ENCODE measurements at places on chromosomes 6 and 20.
A peak's percentile ranks its signal among the peaks of the same experiment; 100 is the strongest.

DNA sequence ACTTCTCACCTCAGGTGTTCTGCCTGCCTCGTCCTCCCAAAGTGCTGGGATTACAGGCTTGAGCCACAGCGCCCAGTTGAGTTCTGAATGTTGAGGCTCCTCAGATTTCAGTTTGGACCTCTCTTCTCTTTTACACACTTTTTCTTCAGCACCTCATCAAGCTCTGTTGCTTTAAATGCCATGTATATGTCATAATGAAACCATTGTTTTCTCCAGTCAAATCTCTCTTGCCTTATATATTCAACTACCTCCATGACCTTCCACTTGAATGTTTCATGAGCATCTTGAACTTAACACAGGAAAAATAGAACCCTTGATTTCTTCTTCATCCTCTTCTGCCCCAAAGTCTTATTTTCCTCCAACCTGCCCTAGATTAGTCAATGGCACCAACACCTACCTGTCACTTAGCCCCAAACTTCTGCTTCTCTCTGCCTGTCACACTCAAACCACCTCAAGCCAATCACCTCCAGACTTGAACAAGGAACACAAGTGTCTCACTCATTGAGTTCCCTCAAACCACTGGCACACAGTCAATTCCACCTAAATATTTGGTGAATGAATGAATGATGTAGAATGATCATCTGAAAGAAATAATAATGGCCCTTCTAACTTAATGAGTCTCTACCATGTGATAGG lies 161.0 kb upstream of the SGK1 start:
- DNase-seq = no peak

- no peak for DNase-seq
Observed at GRCh38 chr6:113381959-113382358, 475.2 kb upstream of the MARCKS start.

DNA sequence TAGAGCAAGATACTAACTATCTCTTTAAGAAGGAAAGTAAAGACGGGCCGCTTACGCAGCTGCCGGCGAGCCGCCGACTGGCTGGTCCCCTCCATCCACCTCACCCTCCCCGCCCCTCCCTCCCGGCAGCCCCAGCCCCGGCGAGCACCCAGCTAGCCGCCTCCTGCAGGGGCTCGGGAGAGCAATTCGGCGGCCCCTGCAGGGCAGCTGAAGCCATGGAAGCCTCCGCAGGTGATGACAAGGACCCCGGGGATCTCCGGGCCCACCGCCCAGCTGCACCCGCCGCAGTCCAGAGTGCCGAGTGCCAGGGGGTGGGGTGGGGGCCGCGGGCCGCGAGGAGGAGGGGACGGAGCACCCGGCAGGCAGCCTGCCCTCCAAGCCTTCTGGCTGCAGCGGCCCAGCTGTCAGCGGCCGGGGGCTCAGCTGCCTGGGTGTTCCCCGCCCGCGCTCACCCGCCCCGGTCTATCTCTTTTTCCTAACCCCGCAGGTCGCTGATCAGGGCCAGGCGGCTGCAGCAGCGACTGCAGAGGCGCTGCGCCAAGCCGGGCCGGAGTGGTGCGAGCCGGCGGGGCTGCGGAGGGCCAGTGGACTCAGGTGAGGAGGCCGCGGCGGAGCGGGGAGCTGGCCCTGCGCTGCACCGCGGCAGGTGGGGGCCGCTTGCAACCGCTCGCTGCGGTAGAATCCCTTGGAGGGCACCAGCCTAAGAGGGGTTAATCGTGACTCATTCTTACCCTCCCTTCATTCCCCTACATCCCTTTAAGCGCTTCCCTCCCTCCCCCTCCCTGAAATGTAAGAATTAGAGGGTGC lies at the start of gene SNPH:
Gene SNPH (plus strand): TSS at position 128 of the 807 bp plus-strand sequence. CDS start 29,946 bp downstream, outside the sequence.
- peak; percentile 53 for DNase-seq

DNA sequence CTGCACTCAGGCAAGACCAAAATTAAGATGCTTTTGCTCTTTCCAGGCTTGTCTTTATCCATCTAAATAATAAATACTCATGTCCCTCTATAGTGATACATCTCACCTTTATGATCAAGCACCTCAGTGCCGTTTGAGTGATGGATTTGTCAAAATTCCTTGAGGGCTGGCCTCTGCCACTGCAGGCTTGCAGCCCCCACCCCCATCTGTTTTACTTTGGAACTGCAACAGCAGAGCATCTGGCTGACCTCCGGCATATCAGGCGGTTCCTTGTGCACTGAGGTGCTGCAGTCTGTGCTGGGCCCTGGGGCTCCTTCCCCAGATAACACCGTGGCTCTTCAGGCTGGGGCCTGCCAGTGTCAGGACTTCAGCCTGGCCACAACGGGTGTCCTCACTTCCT lies 386.9 kb downstream of the CDH26 start:
- DNase-seq = no peak

DNA sequence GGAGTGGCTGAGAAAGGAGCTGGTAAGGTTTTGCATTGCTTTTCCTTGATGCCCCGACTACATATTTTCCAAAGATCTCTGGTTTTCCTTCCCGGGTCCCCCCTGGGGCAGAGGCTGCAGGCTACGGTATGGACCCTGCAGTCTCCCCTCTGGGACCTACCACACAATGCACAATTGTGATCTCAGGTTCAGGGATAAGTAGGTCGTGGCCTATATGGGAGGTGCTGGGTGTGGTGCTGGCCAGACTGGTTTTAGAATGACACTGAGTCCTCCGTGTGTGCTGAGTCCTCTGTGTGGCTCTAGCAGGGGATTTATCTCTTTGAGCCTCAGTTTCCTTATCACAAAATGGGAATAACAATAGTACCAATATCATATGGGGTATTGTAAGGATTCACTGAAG lies 376 bp downstream of the C20orf202 start:
- no peak for DNase-seq

DNA sequence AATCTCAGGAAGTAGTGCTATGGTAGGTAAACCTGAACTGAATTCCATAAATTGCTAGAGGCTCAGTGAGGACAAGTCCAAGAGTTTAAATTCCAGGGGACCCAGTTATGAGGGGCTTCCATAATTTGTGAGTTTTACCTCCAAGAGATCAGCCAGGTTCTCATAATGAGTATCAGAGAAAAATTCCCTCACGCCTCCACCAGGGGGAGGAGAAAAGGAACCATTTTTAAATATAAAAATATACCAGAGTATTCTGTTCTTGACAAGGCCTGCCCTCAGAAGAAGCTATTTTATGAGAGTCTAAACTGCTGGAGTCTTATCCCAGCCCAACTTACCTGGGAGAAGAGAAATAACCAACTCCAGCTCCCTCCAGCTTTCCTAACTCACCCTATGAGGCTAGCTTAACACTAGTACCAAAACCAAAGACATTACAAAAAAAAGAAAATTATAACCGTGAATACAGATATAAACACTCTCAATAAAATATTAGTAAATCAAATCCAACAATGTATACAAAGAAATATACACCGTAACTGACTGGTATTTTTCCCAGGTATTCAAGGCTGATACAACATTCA lies 158.7 kb downstream of the TFAP2A start:
- DNase-seq = peak; percentile 7

GRCh38 chr6:20056350-20056992 lies 155.8 kb downstream of the MBOAT1 start:
- DNase-seq = peak; percentile 52

- no peak for DNase-seq
Observed at GRCh38 chr6:122286512-122286911, 112.9 kb upstream of the HSF2 start.

- DNase-seq = no peak
Observed at GRCh38 chr6:118804091-118804490, 89.9 kb upstream of the ASF1A start.

GRCh38 chr20:13009682-13010406 lies 1.1 kb downstream of the SPTLC3 start:
- no peak for DNase-seq

GRCh38 chr6:44489910-44490604 lies 102.6 kb downstream of the CDC5L start:
- peak; percentile 16 for DNase-seq

GRCh38 chr6:39829331-39829730 lies 37.2 kb downstream of the DAAM2 start:
- DNase-seq = no peak

GRCh38 chr20:25025091-25025861 lies 32.7 kb downstream of the ACSS1 start:
- no peak for DNase-seq

DNA sequence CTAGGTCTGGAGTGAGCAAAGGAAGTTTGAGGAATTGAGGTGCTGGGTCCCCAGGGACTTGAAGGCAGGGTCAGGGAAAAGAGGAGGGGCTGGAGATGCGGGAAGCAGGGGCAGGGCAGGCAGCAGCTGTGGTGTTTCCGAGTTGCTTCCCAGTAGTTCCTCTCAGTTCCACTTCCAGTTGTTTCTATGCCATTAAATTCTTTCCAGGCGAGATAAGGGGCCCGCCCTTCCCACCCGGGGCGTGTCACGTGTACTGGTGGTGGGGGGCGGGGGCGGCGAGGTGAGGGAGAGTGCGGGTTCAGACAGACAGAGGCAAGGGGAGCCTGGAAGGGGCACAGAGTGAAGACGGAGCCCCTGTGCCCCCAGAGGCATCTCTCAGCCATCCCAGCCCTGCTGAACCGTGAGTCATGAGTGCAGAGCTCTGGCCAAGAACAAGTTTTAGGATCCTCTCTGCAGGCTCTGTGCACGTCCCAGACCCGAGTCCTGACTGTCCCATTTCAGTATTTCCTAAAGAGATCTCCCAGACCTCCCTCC lies 977 bp downstream of the TNXB start:
- no peak for DNase-seq

GRCh38 chr6:130720076-130720715 lies 107.0 kb upstream of the SMLR1 start:
- no peak for DNase-seq

GRCh38 chr20:2750491-2751251 lies 49.8 kb downstream of the CPXM1 start:
- DNase-seq = no peak

DNA sequence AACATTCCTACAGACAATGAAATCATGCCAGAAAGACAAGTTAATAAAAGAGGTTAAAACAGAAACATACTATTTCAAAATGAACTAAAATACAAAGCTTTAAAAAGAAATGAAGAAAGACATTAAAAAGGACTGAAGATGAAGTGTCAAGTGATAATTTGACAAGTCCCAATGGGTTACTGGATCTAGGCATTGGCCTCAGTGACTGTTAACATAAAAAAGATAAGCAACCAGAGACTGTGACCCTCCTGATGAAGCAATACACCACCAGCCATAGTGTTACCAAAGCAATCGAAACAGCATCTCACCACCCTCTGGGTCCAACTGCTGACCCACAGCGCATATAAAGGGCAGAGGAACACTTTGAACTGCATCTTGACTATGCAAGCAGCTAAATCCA lies 130.3 kb downstream of the FIG4 start:
- DNase-seq = no peak

DNA sequence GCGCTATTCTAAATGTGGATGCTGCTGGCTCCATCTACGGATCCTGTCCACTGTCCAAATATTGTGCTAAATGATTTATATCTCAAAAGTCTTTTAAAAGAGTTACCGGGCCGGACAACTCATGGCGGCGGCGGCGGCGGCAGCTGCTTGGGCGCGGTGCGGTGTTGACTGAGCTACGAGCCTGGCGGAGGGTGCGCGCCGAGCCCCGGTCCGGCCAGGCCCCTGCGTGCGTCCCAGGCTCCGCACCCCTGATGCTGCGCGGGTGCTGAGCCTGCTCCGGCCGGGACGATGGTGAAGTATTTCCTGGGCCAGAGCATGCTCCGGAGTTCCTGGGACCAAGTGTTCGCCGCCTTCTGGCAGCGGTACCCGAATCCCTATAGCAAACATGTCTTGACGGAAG lies 303.4 kb downstream of the CENPW start:
- no peak for DNase-seq

DNA sequence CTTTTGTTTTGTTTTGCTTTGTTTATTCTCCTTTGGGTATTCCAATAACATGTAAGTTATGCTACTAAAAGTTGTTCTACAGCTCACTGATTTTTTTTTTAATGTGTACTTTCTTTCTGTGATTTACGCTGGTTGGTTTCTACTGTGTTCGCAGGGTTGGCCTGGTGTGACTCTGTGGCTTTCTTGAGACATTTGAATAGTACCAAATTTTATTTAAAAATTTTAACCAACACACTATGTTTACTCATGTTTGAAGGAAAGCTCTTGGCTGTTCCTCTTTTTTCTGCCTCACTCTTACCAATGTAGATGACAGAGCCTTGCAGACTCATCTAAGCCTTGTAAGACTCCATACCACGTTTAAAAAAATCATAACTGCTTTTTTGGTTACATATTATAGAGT lies 1784.9 kb upstream of the DEFB115 start:
- DNase-seq = no peak

GRCh38 chr6:53294095-53294494 lies 54.7 kb downstream of the ELOVL5 start:
- peak; percentile 4 for DNase-seq

DNA sequence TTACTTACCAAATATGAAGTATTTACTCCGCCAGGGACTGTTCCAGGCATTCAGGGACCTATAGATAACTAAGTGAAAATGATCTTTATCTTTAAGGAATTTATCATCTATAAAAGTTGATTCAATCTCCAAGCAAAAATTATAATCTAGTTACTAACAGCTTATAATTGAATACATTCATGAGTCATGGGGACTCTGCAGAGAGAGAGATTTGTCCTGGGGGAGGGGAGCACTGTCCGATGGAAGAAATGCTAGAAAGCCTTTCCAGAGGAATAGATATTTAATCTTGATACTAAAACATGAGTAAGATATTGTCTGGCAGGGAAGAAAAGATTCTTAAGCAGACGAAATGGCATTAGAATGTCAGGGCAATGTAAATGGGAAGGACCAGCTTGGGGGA lies 139.3 kb downstream of the CD164 start:
- DNase-seq = no peak

DNA sequence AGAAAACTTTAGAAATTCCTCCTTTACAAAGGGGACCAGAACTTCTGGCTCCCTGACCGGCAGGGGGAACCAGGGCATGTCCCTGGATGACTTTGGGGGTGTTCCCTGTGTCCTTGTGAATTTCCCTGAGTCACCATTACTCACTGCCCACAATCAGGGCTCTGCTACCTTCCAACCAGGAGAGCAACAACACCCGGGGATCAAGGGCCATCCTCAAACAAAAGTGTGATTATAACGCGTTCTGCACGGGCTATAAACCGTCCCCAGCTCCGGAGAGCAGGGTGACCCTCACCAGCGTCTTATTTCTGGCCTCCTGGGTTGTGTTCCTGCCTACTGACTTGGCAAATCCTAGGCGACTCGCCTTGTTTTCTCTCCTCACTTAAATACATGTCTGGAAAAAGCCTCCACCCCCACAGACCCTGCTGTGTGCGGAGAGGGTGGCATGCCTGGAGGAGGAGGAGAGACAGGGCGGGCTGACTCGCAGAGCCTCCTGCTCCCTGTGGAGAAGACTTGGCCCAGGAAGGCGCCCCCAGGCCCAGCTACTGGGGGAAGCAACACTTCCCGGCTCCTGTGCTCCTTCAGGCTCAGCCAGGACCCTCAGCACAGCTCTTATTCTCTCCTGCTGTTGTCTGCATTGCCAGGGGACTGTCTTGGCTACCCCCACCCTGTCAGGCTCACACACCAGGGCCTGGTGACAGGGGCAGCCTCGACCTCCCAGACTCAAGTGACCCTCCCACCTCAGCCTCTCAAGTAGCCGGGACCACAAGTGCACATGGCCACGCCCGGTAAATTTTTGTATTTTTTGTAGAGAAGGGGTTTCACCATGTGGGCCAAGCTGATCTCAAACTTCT lies 54.1 kb downstream of the FGD2 start:
- peak; percentile 96 for DNase-seq

- no peak for DNase-seq
Observed at GRCh38 chr6:134757911-134758361, 192.0 kb downstream of the ALDH8A1 start.

GRCh38 chr6:127749095-127749494 lies 151.8 kb downstream of the THEMIS start:
- DNase-seq = no peak

- DNase-seq = no peak
Observed at GRCh38 chr6:17519120-17519519, 81.0 kb upstream of the FAM8A1 start.

Data from HCT116 (cell line).